ENCODE measurements at places on chromosomes 7 and 10.

DNA sequence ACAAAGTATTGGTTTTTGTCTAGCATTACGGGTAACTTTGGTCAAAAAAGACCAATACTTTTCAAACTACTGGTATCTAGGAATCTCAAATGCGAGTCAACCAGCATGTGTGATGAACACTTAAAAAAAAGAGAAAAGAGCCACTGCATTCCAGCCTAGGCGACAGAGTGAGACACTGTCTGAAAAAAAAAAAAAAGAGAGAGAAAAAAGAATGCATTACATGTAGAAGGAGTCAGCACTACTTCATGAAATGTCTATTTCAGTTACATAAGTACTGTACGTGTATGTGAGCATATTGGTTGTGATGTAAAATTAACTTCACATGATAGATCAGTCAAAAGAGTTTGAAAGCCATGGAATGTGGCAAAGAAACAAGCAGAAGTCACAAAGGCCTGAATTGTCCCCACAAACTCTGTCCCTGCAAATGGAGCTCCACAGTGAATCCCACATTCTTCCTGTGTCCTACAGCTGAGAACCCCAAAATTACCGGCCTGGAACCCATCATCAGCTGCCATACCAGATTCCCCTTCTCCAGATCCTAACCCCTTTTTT, 1.6 kb downstream of the DENND11 start:
- DNase-seq: no peak

DNA sequence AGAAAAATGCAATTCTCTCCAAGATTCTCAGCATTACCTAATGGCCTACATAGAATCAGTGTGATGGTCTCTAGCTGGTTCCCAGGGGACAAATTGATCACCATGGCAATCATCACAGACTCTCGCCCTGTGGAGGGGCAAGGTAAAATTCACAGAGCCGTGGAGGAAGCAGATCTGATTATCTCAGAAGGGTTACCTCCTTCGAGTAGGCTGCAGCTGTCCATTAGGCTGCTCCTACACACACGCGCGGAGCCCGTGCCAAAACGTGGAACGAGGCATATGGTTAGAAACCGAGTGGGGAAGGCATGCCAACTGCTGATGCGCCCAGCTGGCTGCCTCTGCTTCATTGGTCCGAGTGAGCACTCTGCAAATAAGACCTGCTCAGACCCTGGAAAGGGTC, 52.8 kb upstream of the PTER start:
- no peak for DNase-seq

DNA sequence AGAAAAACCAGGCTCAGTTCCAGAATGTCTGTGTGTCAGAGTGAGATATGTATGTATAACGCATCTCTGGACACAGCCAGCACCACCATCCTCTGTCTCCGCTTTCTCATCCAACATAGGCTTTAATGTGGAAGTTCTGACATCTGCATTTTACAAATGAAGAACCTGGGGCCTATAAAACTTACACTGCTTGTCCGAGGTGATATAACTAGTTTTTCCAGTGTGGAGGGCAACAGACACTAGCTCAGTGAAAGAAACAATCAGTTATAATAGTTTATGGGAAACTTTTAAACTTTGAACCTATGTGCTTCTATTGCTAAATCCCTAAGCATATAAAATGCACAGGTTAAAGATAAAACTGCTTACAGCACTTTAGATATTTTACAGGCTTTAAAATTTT, 208.7 kb downstream of the CRPPA start:
- no peak for DNase-seq

- no peak for DNase-seq
These were observed at the start of gene PHYHIPL for GRCh38 chr10:59176241-59177030. PHYHIPL (plus strand) TSS chr10:59176643; CDS start chr10:59176854, 211 bp downstream.

GRCh38 chr10:49741108-49741995, 20.8 kb downstream of the OGDHL start:
- no peak for DNase-seq
